ENCODE measurements at places on chromosomes 4 and X. TPM values are rescaled to one million over a fixed set of nuclear protein-coding genes. Genes with fewer than 3 reads are reported as not detected.

H2BW1 gene
- total RNA-seq = not detected

TEC gene
- total RNA-seq = 2.8 TPM

PGRMC2 gene
- 35.4 TPM for total RNA-seq

RNF128 gene
- 0.16 TPM for total RNA-seq

DMRTC1 gene
- total RNA-seq = 0.98 TPM

ASB11 gene
- not detected for total RNA-seq

PASD1 gene
- total RNA-seq = not detected

TLL1 gene
- not detected for total RNA-seq

MUC7 gene
- not detected for total RNA-seq

PPP1R2C gene
- 5.4 TPM for total RNA-seq

TENM3 gene
- not detected for total RNA-seq

MAGEB17 gene
- not detected for total RNA-seq

MAGIX gene
- 1.9 TPM for total RNA-seq

MTNR1A gene
- not detected for total RNA-seq

SLC10A4 gene
- not detected for total RNA-seq

CXCL6 gene
- total RNA-seq = not detected

CENPVL1 gene
- total RNA-seq = not detected

CXorf51A gene
- not detected for total RNA-seq

MAML3 gene
- 2.7 TPM for total RNA-seq

MAGEA9B gene
- total RNA-seq = not detected

CCDC160 gene
- not detected for total RNA-seq

NPNT gene
- total RNA-seq = 0.32 TPM

UNC5C gene
- total RNA-seq = not detected

COPS4 gene
- 24.2 TPM for total RNA-seq

ERCC6L gene
- 0.76 TPM for total RNA-seq

SMR3B gene
- total RNA-seq = not detected

PNMA6A gene
- 0.47 TPM for total RNA-seq

HAND2 gene
- not detected for total RNA-seq

ASB12 gene
- total RNA-seq = 0.20 TPM

PFKFB1 gene
- 1.4 TPM for total RNA-seq

FAM3A gene
- 59.1 TPM for total RNA-seq

STOX2 gene
- total RNA-seq = not detected

UGT2B10 gene
- total RNA-seq = not detected

ZMAT1 gene
- 21.3 TPM for total RNA-seq

MAGED4B gene
- total RNA-seq = 3.2 TPM

IL2 gene
- total RNA-seq = 3.2 TPM

GRIA3 gene
- total RNA-seq = not detected

RTL5 gene
- total RNA-seq = 8.7 TPM

SCRG1 gene
- total RNA-seq = not detected

ENPEP gene
- not detected for total RNA-seq

USP26 gene
- not detected for total RNA-seq

XPNPEP2 gene
- 0.20 TPM for total RNA-seq

GPAT3 gene
- 6.1 TPM for total RNA-seq

CENPVL2 gene
- not detected for total RNA-seq

FAT4 gene
- 0.03 TPM for total RNA-seq

CT47A1 gene
- not detected for total RNA-seq

SLC2A9 gene
- total RNA-seq = 3.0 TPM

TCEAL5 gene
- total RNA-seq = not detected

F9 gene
- total RNA-seq = not detected

CXorf49 gene
- total RNA-seq = not detected

INTS6L gene
- total RNA-seq = 41.8 TPM

TRIM61 gene
- 0.38 TPM for total RNA-seq

NEXMIF gene
- 0.62 TPM for total RNA-seq

GC gene
- total RNA-seq = 1.4 TPM

TCEAL6 gene
- not detected for total RNA-seq

CFAP99 gene
- total RNA-seq = not detected
